ENCODE measurements at places on chromosomes 6 and 20.

- DNase-seq: no peak
These were observed 65.6 kb upstream of the KIF13A start for GRCh38 chr6:18053078-18053477.

DNA sequence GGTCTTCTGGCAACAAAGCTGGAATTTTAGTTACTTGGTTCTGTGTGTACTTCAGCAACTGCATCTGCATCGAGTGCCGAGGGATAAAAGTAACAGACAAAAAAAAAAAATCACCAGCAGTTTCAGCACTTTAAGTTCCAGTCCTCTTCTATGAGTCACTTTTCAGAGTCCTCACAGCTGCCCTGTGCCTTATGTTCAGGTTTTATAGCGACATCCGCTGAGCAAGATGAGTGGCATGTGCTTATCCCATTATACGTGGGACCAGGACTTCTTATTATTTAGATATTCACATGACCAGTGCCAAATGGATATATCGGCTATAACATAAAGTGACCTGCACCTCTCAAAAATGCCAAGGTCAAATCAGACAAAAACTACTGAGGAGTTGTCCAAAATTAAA lies 242.9 kb downstream of the FOXA2 start:
- no peak for DNase-seq

DNA sequence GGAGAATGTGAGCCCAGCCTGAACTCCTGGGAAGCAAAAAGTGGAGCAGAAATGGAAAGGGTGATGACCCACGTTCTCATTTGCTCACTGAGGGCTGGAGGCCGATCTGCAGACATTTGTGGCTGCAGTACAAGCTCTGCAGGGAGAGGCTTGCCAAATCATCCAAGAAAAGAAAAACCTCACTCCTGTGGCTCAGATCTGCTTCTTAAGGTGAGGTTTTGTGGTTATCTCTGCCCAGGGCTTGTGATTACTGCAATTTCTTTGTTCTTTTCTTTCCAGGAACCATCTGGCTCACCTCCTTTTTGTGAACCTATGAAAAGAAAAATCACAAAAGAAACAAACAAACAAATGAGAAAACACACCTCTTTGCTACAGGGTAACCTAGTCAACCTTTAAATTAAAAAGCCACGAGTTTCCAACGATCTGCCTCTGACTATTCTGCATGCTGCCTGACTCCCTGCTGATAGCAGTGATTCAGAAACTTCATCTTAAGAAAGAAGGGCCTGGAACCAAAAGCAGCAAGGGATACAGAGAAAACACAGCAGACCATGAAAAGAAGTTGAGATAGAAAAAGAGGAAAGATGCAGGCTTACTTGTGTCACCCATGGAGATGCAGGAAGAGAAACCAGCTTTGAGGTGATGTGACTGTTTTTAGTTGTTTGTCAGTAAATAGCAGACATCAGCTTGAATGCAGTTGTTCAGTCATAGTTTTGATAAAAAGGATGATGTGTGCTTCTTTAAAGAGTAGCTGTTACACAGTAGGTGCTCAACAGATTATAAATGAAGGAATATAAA lies 165.1 kb downstream of the LMBRD1 start:
- no peak for DNase-seq

DNA sequence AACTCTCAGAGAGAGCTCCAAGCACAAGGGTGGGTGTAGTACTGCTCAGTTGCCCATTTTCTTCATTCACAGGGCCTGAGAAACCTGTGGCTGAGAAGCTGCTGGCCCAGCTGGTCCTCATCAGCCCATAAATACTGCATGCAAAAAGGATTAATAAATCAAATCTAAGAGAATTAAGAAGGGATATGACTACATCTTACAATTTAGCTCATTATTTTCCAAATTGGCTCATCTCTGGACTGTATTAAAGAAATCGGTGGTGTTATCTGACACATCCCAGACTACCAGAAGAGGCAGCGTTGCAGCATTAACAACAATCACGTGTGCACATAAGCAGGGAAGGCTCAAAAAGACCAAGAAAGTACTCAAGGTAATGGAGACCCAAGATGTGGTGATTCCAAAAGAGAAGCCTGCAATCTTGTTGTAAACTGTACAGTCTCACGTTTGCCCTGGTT lies 90.7 kb downstream of the CD24 start:
- DNase-seq: no peak

DNA sequence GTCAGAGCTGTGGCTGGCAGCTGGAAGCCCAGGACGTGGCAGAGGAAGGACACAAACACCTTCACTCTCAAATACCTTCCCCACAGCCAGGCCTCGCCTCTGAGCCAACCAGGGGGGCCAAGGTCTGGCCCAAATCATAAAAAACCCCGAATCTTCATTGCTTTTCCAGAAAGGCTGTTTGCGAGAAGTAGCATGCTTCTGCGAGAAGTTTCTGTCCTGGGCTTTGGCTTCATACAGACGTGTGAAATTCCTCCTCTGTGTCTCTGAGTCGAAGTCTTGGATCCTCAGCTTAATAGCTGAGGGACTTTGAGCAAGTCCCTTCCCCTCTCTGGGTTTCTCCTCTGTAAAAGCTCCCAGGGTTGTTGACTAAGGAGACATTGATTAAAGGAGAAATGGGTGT lies 63.0 kb downstream of the CHMP4B start:
- no peak for DNase-seq

- DNase-seq: no peak
These were observed 357.9 kb upstream of the TSHZ2 start for GRCh38 chr20:52614051-52614863.

DNA sequence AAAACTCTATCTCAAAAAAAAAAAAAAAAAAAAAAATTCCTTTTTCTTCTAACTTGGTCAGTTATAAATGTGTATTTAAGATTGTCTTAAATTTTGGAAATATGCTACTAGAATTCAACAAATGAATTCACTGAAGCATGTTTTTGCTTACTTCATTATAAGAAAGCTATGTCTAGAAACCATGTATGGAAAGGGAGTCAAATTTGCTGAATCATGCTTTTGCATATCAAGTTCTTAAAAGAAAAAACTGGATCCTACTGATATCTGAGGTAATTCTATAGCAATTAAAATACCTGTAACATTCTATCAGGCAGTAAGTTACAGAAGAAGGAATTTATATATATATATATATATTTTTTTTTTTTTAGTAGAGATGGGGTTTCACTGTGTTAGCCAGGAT lies 27.7 kb downstream of the AKIRIN2 start:
- no peak for DNase-seq

- DNase-seq: no peak
These were observed 73.8 kb downstream of the SASH1 start for GRCh38 chr6:148416330-148416965.

DNA sequence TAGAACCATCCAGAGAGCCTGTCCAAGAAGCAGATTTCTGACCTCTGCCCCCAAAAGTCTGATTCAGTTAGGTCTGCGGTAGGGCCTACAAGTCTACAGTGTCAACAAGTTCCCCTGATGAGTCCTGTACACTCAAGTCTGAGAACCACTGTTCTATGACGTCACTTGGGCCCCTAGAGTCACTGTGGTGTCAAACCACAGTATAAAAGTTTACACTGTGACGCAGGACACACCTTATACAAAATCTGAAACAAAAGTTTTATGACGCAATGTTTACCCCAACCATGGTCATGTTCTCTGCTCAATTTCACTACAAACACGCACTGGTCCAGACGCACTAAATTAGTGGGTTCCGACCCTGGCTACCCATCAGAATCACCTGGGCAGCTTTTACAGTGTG lies 17.9 kb downstream of the SLA2 start:
- DNase-seq: no peak

DNA sequence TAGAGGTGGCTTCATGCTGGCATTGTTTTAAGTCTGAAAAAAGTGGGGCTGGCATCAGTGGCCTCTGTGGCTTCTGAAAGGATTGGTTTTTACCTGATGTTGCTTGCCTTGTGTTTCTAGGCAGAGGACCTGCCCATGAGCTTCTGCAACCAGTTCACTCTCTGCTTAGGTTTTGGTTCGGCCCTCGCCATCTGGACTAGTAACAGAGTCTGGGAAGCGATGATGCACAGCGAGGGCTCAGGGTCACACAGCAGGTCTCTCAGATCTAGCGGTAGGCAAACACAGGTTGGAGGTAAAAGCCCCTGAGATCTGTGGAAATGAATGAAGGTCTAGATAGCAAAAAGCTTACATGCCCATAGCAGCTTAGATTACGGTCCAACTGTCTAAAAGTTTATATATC lies 6.8 kb upstream of the RBL1 start:
- no peak for DNase-seq

DNA sequence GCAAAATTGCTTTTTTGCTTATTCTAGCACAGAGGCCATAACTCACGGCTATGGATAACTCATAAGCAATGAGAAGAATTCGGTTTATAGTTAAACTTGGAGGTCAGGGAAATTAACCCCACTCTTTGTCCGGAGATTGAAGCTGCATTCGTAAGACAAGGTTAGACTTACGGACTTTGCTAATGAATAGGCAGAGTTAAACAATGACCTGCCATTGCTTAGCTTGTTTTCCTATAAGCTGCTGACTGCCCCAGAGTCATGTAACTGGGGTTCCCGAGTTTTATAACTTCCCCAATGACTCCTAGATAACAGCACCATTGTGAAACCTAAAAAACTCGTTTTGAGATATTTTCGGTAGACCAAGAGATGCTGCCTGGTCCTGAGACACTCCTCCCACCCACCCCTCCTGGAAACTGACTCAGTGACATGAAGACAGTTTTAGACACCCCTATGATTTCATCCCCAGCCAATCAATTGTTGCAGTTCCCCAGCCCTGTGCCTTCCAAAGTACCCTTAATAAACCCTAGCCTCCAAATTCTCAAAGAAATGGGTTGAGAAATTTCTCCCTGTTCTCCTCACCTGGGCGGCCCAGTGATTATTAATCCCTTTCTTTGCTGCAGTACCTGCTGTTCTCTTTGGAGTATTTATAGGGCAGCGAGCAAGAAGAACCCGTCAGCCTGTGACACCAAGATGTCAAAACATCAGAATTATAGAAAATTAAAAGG lies 33.1 kb upstream of the MCUR1 start:
- DNase-seq: no peak

GRCh38 chr6:148287623-148288333 lies 54.9 kb upstream of the SASH1 start:
- no peak for DNase-seq

DNA sequence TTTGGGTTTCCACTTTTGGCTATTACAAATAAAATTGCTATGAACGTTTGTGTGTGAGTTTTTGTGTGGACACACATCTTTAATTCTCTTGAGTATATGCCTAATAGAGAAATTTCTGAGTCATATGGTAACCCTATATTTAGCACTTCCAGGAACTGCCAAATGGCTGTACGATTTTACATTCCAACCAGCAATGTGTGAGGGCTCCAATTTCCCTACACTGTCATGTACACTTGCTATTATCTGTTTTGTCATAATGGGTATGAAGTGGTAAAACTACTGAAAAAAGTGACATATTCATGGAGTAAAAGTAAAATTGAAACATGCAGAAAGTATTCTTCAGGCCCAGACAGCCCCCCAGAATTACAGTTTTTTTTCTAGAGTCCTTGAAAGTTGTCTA lies 59.6 kb upstream of the ESR1 start:
- DNase-seq: no peak

- no peak for DNase-seq
These were observed 38.6 kb downstream of the SYNJ2 start for GRCh38 chr6:158020272-158020711.

DNA sequence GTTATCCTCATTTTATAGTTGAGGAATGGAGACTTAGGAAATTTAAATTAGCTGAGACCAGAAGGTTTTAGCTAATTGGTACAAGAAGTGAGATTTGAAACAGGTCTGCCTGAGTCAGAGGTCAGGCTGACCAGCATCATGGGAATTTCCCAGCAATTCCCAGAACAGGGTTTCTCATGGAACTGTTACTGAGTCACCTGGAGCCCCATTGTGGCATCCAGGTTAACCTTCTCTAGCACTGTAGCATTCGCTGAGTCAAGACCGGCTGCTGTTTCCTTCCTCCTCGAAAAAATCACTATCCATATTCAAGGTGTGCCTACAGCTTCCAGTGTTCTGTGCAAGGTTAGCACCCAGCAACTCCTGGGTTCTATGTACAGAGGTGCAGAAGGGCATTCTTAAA lies 238.0 kb upstream of the MAN1A1 start:
- DNase-seq: no peak

DNA sequence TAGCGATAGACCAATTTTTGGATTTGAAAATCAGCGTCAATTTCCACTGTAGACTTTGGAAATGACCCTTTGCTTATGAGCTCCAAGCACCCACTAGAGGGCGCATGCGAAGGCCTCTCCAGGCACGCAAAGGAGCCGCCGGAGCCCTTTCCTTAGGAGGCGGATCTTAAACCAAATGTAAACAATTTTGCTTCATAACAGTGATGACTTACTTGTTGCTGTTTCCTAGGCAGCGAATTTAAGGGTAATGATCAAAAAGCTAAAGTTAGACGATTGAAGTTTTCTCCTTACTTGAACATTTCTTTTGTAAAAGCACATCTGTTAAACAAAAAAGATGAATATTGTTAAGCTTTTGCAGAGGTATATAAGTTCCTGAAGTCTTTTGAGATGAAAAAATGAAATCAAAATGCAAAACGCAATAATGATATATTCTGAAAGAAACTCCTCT lies 29.2 kb upstream of the EXOC2 start:
- peak; percentile 74 for DNase-seq

DNA sequence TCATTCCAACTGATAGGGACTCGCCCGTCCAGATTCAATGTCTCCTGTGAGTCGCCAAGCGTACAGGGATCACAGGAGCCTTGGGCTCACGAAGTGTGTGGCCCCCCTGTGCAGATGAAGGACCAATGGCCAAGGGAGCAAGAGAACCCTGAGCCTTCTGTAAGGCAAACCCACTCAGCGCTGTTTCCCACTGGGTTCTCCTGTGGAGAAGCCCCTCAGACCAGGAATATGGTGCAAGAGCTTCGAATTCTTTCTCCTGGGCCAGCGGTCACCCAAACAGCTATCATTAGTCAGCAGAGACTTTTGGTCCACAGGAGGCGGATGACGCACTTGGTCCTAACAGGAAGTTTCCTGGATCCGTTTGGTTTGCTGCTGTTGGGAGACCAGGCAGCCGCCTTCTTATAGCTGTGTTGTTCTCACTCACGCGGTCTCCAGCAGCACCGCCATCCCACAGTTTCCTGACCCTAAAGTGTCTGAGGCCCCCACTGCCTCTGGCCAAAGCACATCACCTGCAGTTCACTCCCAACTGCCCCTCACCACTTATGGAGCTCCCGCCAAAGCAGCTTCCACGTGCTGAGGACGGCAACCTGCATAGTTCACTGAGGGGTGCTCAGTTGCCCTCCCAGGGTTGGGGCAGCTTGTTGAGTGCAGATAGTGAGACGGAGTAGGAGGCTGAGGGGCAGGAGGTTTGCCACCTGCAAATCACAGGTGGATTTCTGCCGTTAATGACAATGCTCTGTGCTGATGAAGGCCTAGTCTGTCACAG lies 268.6 kb downstream of the ERMARD start:
- DNase-seq: no peak

GRCh38 chr20:32570401-32571190 lies 14.5 kb downstream of the NOL4L start:
- DNase-seq: no peak

- no peak for DNase-seq
These were observed 475 bp downstream of the OR2B6 start for GRCh38 chr6:27957516-27957915.

DNA sequence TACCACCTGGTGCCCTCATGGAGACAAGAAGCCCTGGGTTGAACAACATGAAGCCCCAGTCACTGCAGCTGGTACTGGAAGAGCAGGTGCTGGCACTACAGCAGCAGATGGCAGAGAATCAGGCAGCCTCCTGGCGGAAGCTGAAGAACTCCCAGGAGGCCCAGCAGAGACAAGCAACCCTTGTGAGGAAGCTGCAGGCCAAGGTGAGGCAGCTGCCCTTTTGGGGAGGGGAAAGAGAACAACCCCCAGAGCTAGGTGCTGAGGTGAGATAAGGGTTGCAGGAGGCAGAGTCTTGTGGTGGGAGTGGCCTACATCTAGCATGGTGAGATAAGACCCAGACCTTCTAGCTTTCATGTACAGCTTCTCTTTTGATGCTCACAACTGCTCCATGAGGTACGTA lies 7.0 kb downstream of the CEP250 start:
- no peak for DNase-seq

Measured in Caco-2 (cell line).